Activated naive CD4-positive, alpha-beta T cell treated with anti-CD3 and anti-CD28 coated beads, Interleukin-2, amount 10 ng/mL, durations not matched to agents 7 days and 5 days (primary cell): ENCODE measurements at places on chromosomes 7 and 10.

GRCh38 chr10:30997536-30998235, 34.0 kb downstream of the ZNF438 start:
- DNase-seq = no peak

- DNase-seq = no peak
Observed at GRCh38 chr10:609868-610545, 79.5 kb downstream of the DIP2C start.

DNA sequence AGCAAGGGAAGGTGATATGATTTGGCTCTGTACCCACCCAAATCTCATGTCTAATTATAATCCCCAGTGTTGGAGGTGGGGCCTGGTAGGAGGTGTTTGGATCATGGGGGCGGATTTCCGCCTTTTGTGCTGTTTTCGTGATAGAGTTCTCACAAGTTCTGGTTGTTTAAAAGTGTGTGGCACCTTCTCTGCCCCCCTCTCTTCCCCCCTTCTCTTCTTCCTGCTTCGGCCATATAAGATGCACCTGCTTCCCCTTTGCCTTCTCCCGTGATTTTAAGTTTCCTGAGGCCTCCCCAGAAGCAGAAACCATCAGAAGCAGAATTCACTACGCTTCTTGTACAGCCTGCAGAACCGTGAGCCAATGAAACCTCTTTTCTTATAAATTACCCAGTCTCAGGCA, 21.1 kb downstream of the BTRC start:
- DNase-seq = no peak

DNA sequence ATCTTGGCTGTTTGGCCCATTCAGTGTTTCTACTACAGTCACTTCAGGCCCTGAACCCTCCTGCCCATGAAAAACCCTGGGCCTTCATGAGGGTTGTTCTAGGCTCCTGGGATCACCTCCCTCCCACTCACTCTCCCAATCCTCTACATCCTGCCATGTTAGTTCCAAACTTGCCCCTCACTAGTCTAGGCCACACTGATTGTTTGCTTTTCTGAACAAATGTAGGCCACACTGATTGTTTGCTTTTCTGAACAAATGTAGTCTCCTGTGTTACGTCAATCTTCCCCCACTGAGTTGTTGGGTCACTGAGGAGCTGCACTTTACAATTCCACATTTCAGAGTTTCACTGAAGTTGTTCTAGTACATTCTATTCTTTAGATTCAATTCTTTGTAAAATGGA, 5.3 kb upstream of the ALDH18A1 start:
- no peak for DNase-seq

- DNase-seq = no peak
Observed at GRCh38 chr7:517774-518629, 1.6 kb downstream of the PDGFA start.

DNA sequence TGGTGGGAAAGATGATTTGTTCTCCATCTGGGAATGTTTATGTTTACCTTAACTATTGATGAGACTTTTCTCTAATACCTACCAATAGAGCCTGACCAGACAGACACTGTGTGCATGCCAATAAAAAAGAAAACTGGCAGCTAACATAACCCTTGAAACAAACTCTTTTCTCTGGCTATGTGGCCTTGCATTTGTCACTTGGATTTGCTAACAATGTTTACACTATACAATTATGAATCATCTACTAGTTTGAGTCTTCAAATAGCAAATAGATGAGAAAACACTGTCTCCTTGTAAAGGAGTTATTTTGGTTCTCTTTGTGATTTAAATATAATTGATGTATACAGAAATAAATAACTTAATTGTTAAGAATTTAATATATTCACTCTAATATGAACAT, 273.1 kb downstream of the SEMA3D start:
- no peak for DNase-seq

DNA sequence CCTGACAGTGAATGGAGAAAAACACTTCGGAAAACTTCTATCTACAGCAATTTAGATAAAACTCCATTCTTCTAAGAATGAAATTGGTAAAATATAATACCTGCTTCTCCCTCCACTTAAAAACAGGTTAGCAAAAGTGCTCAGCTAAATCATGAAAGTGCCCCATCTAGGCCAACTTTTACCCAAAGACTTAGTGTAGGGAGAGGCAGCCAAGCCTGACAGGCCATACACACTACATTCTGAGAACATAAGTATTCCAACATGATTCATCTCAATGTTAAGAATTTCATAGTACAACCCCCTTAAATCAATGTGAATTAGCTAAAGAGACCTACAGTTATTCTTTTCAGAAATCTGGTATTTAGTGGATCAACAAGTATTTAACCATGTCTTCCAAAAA, 7.2 kb downstream of the FAM3C start:
- DNase-seq = no peak

GRCh38 chr7:108171164-108171563, 41.0 kb upstream of the LAMB4 start:
- no peak for DNase-seq

GRCh38 chr10:63464402-63465292, 1.1 kb downstream of the JMJD1C start:
- no peak for DNase-seq

DNA sequence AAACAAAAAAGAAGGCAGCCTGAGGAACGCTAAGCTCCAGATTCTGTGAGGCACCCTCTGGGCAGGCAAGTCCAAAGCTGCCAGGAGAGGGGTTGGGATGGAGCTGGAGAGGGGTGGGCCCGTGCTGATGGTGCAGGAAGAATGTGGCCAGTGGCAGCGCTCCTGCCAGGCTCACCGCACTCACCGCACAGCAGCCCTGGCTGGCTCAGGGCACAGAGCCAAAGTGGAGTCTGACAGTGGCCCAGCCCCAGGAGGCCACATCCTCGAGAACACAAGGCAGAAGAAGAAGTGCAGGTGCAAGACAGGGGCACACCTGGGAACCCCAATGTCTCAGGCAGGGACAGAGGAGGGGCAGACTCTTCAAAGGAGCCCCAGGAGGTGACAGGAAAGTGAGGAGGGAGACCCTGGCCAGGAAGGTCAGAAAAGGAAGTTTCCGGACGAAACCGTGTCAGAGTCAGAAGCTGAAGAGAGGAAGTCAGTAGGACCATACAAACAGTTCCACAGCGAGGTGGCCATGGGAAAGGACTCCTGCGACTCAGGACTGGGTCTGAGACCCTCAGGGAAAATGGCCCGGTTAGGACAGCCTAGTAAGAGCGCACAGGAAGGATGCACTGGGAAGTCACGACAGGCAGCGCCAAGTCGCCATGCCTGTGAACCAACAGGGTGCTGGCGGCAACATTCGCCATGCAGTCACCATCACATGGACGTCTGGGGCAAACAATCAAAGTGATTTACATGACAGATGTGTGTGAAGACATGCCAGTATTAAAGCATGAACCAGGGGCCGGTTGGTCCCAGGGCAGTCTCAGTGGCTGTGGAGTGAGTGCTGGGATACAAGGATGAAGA, 54.4 kb downstream of the COBL start:
- DNase-seq = no peak

GRCh38 chr10:99370993-99371392, 41.8 kb downstream of the CNNM1 start:
- DNase-seq = peak; percentile 34

- DNase-seq = peak; percentile 35
Observed at GRCh38 chr10:47260505-47261111, 39.4 kb upstream of the GDF10 start.

- DNase-seq = peak; percentile 18
Observed at GRCh38 chr7:44067064-44067951, 1.9 kb upstream of the PGAM2 start.
